ENCODE measurements at places on chromosomes 5 and 9.

DNA sequence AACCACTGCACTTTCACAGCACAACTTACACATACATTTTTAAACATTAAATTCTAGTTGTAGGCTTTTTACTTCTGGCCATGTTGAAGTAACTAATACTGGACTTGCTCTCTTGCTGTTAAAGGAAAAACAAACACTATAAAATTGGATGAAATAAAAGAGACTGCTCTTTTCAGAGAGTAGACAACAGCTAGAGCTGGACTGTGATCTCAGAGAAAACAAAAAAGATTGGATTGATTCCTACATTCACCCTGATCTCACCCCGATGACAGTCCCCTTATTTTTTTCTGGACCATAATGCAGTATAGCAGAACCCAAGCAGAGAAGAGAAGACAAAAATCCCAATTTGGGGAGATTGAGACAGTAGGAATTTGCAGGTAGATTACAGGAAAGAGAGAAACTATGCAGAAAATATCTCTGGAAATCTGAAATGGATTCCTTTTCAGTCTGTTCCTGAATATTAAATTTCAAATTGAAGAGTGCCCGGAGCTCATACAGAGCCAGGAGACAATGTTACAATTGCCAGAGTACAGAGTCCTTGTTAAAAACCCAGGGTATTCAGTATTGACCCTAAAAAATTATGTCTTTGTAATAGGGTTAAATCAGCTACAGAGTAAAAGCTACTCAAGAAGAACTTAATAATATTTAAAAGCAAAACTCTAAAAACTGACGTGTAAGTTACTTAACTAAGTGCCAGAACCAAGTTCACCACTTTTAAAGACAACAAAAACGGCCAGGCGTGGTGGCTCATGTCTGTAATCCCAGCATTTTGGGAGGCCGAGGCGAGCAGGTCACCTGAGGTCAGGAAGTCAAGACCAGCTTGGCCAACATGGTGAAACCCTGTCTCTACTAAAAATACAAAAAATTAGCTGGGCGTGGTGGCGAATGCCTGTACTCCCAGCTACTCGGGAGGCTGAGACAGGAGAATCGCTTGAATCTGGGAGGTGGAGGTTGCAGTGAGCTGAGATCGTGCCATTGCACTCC, 208.6 kb downstream of the MPDZ start:
- DNase-seq, result no peak

DNA sequence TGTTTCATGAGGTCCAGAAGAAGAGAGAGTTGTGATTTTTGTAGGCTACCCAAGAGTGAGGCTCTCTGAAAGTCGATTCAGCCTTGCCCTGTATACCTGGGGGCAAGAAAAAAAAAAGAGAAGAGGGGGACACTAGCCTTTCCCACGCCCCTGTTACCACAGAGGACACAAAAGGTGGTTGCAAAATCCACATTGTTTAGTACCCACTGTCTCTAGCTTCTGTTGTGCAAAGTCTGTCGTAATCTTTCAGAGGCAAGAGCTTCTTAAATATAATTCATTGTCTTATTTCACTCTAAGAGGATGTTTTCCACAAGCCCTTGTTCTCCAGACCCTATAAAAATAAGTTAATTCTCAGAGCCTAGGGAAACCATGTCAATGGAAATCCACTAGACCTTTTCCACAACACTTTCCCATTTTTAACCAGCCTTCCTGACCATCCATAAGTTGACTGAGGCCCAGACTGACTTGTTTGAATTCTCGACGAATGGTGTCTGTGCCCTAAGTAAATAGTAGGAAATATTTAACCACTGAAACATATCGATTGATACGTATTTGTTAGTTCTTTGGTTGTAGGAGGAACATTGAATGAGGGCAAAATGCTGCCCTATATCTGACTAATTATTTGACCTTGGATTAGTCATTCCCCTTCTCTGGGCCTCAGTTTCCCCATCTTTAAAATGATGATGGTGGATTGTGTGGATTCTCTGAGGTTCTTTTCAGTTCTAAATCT, 182.7 kb downstream of the PAPPA start:
- no peak for DNase-seq

DNA sequence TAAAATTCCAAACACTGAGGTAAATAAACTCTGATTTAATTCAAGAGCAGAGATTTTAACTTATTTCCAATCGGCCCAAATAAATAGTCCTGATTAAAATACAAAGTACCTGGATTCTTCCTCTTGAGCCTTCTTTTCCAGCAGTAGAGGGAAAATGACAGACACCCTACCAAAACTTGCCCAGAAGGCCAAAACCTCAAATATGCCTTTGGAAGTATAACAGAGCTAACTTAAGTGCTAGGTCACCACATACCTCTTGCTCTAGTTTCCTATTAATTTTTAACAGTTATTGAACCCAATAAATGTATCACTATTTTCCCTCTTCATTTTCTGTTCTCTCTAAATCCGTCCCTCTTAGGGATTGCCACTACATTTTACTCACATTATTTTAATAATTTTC, 1.4 kb downstream of the BAAT start:
- DNase-seq, result no peak

GRCh38 chr5:86631165-86631564, 13.4 kb downstream of the COX7C start:
- DNase-seq, result no peak

DNA sequence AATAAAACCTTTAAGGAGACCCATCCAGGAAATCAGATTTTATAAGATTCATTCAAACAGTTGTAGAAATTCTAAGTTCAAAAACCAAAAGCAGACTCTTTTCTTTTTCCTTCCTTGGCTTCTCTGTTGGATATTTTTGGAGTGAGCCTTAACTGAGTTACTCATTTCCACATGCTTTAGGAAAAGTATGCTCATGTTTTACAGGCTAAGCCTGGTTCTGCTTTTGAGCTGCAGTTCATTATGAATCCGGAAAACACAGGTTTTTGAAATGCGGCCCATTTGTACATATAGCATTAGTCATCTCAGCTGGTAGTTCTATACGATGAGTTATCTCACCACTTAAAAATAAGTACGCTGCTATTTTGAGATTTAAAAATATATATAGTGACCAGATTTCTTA, 156.6 kb upstream of the DMRT1 start:
- no peak for DNase-seq

Measured in GM06990 (cell line).